Prostate gland (tissue), 2 donors: ENCODE measurements at places on chromosomes 3 and 15.
A peak's percentile ranks its signal among the peaks of the same experiment; 100 is the strongest.

DNA sequence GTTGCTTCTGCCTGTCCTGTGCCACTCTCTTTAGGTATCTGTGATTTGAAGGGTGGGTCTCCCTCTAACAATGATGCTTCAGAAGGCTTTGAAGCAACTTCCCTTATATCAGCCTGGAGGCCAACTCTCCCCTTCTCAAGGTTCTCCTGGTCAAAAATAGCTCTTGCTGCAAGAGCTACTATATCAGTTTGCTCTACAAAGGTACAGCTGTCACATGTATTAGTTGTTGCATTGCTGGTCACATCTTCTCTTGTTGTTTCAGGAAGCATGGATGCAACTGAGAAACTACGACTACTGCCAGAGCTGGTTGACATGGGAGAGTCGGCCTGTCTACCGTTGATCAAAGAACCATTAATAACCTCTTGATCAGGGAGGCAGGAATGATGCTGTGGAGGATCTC is 38.3 kb downstream of the USF3 start:
- DNase-seq, result no peak

DNA sequence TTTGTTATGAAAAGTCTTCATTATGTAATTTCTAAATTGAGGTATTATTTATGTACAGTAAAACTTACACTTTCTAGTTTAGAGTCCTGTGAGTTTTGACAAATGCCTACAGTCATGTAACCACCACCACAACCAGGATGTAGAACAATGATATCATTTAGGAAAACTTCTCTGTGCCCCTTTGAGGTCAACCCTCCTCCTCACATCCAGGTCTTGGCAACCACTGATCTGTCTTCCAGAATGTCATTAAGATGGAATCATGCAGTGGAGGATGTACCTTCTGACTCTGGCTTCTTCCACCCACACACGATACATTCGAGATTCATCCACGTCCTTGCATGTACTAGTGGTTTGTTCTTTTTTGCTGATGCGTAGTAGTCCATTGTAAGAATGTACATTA is 23.2 kb downstream of the MINAR1 start:
- no peak for DNase-seq

- DNase-seq, result no peak
Measured at GRCh38 chr15:66408675-66409282, 22.1 kb downstream of the MAP2K1 start.

DNA sequence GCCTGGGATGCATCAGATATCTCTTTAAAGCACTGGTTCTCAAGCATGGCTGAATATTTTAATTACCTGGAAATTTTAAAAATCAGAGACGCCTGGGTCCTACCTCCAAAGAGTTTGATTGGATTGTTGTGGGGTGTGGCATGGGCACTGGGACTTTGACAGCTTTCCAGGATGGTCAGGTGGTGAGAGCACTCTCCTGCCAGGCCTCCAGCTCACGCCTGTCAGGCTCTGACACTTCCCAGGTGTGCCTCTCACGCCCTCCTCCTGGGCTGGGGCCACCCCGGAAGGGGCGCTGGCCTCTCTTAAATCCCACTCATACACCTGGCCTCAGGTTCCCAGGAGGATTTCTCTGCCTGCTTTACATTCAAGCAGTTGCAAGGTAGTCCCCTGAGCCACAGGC is 48.5 kb downstream of the AMOTL2 start:
- DNase-seq, result no peak

DNA sequence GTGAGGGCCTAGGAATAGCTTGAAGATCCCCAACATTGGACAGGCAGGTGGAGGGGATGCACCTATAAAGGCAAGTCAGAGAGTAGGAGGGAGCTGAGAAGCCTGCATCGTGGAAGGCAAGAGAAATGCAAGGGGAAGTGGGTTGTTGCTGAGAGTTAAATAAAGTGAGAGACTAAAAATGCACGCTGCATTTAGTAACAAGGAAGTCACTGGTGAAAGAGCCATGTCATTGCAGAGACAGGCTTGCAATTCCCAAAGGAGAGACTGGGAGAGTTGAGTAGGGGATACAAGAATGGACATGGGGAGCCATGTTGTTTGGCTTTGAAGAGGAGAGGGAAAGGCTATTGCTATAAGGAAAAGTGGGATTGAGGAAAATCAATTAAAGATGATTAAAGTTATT is 77.0 kb upstream of the HEG1 start:
- no peak for DNase-seq

DNA sequence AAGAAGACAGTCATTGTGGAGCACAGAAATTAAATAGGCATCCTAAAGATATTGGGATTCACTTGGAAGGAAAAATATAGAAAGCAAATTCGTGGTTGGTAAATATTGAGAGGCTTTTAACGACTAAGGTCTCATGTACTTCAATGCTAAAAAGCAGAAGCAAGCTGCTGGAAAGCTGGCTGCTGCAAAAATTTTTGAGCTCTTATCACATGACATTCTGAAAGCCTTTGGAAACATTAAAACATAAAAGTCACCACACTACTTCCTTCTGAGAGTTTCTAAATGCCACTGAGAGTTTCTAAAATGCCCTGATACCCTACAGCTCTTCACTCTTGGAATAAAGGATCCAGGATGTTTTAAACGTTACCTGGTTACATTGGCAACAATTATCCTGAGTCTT is 39.0 kb upstream of the CBLB start:
- DNase-seq, result no peak

DNA sequence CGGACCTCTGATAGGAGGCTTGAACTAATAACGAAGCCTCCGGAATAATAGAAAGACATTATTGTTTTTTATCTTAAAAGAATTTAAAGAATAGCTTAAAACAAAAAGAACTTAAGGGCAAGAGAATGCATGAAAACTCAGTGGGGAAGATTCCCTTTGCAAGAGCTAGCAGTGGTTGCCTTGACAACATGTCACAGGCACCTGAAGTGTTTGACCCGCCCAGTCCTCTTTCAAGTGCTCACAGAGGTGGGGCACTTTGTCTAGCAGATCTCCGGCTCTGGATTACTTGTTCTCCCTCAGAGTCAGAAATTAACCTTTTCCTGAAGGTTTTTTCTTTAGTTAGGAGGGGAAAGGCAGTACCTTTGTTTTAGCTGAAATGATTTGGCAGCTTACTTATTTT is 37.8 kb downstream of the LARS2 start:
- DNase-seq, result no peak

GRCh38 chr3:171249245-171249644 is 211.0 kb downstream of the TNIK start:
- DNase-seq, result no peak

DNA sequence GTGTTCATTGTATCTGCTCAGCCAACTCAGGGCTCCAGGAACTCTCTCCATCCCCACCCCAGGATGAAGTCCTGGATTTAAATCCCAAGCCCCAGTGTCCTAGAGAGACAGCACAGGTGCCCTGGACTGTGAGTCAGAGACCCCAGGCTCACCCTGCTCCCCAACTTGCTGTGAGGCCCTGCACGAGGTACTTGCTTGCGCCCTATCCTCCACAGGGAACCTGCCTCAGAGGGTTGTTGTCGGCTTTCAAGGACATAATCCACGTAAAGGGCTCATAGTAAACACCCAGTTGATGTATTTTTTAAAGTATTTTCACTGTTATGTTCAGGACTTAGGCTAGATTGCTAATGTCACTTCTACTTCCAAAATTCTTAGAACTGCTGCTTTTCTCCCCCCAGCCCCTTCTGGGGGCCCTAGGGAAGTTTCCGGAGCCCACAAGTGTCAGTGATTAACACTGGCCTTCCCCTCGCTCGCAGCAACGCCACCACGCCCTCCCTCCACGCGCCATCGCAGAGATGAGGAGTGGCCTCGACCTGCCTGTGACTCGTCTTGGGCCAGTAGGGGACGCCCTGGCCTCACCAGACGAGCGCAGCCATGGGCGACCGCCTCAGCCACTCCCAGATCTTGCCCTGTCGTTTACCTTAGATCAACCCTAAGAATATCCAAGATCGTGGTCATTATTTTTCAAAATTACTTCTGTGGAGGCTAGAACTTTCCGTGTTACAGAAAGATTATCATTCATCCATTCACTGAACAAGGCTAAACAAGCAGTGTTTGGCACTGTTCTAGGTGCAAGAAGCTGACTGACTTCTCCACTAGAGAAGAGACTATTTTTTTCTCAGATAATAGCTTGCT is 6.0 kb upstream of the SRP14 start:
- peak; percentile 83 for DNase-seq

GRCh38 chr15:52067545-52067926 is 45.0 kb downstream of the BCL2L10 start:
- no peak for DNase-seq

- no peak for DNase-seq
Measured at GRCh38 chr3:557972-558371, 361.4 kb downstream of the CHL1 start.

DNA sequence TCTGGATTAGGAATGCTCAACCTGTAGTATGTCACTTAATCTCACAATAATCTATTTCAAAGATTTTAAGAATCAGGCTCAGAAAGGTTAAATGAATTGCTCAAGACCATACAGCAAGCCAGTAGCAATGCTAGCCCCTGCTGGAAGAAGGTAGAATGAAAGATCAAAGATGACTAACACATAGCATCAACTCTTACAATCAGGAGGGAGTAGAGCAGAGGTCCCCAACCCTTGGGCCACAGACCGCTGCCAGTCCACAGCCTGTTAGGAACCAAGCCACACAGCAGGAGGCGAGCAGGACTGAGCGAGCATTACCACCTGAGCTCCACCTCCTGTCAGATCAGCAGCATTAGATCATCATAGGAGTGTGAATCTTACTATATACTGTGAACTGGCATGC is 15.5 kb upstream of the GATM start:
- DNase-seq, result no peak

- no peak for DNase-seq
Measured at GRCh38 chr3:160221019-160221418, 4.2 kb upstream of the C3orf80 start.

DNA sequence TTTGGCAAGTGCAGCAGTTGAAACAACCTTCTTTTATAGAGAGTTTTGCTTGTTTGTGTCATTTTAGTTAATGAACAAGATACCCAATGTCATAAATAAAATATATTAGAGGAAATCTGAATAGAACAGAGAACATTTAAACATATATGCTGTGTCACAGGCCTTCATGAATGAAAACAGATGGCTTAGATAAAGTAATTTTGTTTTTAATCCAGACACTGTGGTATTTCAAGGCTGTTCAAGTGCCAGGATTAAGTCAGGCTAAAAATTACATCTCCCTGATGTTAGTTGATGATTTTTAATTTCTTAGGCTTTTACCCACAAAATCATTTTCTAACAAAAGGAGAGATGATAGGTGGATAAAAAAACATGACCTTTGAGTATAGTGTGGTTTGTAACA is 4.9 kb upstream of the ACKR4 start:
- DNase-seq, result no peak

DNA sequence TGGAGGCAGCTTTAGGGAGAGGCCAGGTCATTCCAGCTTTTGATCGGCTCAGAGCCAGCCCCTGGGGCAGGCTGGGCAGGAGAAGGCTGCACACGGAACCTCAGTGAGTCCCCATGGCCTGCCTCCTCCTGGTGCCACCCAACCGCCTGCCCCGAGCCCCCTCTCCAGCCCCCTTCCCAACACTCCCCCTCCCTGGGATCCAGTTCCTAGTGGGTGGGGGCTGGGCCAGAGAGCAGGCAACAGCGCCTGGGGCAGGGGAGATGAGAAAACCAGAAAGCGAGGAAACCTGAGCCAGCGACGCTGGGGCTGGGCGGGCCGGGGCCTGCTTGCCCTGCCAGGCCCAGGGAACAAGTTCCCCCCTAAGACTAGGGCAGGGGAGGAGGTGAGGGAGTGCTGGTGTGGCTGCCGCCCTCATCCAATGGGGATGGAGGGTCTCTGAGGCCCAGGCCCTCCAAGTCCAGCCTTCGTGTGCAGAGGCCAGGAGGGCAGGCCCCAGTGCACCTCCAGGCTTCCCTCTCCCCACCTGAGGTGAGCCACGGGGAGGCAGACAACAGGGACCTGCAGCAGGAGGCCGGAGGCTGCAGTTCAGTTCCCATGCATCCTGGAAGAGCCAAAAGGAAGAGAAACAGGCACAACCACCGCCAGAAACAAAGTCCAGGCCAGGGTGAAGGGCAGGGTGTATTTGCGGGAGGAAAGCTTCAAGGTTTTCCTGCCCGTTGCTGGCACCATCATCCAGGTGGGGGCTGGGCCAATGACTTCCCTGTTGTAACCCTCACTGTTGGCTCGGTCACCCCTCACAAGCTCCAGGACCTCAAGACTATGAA is 4.0 kb upstream of the SEMA3F start:
- peak; percentile 87 for DNase-seq

GRCh38 chr3:191263850-191264249 is 64.8 kb downstream of the OSTN start:
- no peak for DNase-seq

DNA sequence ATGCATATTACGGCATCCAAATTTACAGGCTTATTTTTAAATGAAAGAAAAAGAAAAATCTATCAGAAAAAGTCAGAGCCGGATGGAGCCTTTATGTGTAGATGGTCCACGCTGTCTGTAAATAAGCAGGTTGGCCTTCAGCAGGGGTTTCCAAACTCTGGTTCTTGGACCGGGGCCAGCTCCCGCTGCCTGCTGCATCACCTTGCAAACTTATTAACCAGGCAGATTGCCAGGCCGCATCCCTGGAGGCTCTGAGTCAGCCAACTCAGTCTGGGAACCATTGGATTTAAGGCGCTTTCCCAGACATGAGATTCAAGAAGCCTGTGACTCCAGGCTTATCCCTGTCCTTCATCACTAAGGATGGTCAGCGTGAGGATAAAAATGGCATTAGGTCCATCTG is 212.4 kb downstream of the OPA1 start:
- DNase-seq, result peak; percentile 70

DNA sequence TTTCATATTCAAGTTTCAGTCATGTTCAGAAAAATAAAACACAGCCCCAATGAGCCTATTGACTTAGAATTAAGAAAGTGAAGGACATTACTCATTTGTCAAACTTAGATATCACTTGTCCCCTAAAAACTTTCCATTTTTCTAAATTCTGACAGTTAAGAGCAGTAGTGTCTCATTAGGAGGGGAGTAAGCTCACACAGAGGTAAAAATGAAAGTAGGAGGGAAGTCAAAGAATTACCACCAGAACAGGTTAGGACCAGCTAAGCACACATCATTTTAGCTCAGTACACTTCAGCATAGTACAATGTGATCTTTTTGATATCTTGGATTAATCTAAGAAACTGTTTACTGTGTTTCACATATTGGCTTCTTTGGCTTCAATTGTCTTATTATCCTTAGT is 64.3 kb downstream of the OSTN start:
- no peak for DNase-seq
